ENCODE measurements at places on chromosomes 3 and 15.

DNA sequence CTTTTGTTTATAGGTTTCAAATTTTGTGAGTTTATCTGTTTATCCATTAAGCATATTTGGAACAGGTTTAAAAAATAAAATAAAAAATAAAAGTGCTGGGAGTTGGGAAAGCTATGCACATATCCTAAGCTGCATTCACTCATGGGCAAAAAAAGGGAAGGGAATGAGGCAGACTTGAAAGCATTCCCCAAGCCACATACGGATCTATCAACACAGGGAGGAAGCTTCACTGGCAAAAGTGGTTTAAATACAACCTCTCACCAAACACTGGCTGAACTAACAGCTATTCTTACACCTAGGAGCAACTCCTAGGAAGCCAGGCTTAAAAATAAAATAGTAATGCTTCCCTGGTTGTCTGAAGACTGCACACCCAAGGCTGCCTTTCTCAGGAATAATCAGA is 101.2 kb downstream of the PCCB start:
- no peak for DNase-seq

GRCh38 chr3:11716573-11717290 is 73.0 kb upstream of the VGLL4 start:
- no peak for DNase-seq

DNA sequence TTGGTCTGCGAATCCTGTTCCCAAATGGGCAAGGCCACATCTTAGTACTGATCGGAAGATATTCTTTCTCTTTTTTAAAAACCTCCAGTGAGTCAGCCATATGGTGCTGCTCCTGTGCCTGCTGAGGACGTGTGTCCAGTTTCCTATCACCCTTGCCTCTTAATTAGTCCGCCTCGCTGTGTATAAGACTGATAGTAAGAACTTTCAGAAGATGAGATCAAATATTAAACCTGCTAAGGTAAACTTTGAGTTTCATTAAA is 612 bp downstream of the UBA5 start:
- DNase-seq, result no peak

GRCh38 chr15:56244038-56244810 is 545 bp upstream of the RFX7 start:
- DNase-seq, result peak; percentile 71

GRCh38 chr3:5754602-5755001 is 567.1 kb downstream of the EDEM1 start:
- DNase-seq, result no peak
